ENCODE measurements at places on chromosomes 12 and 14.
A peak's percentile ranks its signal among the peaks of the same experiment; 100 is the strongest.

GRCh38 chr14:61565181-61565580 is 130.1 kb upstream of the HIF1A start:
- DNase-seq = no peak

GRCh38 chr12:104720339-104721038 is 237.6 kb downstream of the SLC41A2 start:
- no peak for DNase-seq

GRCh38 chr14:98077176-98077575 is 1194.8 kb downstream of the BCL11B start:
- peak; percentile 95 for DNase-seq

- DNase-seq = no peak
Observed at GRCh38 chr12:72273499-72273837, 1.3 kb downstream of the TRHDE start.

DNA sequence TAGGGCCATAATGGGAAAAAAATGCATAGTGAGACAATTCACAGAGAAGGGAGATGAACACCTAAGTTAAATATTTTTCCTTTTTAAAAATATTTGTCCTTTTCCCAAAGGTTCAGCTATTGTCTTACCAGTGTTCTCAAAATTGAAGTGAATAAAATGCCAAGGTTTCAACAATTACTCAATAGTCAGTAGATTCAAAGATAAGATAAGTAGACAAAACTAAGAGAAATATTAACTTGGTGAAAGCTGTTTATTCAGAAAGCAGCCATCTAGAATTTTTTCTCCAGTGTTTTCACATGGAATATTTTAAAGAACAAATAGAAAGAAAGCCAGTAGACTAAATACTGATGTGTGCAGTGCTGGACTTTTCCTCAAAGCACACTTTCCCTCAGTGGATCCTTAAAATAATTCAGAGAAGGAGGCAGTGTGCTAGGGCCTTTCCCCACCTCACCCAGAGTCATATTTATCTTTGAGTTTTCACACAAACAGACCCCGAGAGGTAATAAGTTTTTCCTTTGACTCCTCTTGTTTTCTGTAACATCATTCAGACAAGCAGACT is 144.5 kb upstream of the PLEKHG7 start:
- no peak for DNase-seq

DNA sequence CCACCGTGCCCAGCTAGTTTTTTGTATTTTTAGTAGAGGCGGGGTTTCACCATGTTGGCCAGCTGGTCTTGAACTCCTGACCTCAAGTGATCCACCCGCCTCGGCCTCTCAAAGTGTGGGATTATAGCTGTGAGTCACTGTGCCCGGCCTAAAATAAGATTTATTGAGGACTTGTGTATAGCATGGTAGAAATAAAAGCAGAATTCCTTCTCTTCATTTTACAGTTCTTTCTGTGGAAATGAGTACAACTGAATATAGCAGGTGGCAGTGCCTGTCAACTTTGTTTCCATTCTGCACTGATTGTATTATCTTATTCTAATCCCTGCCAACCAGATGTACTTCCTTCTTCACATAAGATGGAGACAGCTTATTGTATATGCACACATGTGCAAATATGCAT is 41.0 kb downstream of the DIP2B start:
- no peak for DNase-seq

DNA sequence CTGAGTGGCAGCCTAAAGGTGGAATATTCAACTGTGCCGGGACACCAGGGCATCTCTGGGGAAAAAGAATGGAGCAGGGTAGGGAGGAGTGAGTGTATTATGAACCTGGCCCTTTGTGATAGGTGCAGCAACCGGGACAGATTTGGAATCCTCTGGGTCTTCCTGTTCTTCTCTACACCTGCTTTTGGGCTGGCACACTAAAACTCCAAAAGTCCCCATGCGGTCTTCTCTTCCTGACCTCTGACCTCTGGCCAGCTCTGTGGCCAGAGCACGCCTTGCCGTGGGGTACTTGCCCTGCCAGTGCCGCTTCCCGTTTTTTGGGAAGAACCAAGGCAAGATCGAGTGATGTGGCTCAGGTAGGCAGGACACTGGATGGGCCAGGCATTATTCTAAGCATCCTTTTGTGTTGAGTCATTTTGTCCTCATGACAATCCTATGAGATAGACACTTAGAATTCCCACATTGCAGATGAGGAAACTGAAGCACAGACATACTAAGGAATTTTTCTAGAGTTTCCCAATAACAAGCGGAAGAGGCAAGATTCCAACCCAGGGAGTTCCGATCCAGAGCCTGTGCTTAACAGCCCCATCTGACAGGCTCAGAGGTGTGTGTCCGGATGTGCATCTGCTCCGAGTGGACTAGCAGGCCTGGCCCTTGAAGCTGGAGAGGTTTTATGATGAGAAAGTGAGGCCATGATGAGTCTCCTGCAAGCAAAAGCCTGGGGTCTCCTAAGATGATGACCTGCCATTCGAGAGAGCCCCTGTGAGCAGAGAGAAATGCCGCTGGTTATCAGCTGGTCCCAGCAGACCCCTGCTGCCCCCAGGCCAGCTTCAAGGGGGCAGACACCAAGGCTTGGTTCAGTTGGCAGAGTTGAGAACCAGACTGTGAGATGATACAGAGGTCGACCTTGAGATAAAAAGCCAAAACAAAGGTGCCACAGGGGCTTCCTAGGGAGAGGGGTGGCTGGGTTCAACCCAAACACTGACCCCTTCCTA is 67.9 kb upstream of the ESRRB start:
- DNase-seq = peak; percentile 7

GRCh38 chr12:110100315-110100970 is 23.7 kb upstream of the IFT81 start:
- DNase-seq = peak; percentile 65

DNA sequence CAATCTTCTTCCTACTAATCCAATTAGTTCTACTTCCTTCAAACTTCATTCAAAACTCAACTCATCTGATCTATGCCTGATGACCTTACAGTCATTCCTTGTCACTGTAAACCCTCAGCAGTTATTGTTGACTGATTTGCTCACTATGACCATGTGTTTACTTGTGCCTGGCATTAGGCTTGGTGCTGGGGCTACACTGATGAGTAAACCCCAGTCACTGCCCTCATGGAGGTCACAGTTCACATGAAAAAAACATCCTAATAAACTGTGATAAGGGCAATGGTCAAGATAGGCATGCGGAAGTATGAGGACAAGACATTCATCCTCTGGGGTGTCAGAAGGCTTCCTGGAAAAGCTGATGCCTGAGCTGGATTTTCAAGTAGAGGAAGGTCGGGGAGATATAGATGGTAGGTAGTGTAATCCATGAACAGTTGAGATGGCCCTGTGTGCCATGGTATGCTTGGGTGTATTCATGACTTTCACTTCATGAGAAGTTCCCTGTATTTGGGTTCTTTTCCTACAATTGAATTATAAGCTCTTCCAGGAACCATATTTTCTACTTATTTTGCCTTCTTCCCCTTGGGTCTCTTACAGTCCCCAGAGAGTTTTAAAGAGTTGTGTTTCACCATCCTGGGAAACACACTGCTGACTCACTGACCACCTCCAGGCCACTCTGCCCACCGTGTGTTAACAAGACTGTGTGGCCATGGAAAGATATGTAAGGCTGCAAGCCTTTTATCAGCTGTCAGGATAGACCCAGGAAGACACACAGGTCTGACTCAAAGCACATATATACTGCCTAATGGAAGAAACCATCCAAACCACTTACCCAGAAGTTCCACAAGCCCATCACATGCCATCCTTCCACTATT is 38.7 kb upstream of the DUSP6 start:
- peak; percentile 71 for DNase-seq

GRCh38 chr14:38217553-38217952 is 9.8 kb downstream of the SSTR1 start:
- DNase-seq = no peak

DNA sequence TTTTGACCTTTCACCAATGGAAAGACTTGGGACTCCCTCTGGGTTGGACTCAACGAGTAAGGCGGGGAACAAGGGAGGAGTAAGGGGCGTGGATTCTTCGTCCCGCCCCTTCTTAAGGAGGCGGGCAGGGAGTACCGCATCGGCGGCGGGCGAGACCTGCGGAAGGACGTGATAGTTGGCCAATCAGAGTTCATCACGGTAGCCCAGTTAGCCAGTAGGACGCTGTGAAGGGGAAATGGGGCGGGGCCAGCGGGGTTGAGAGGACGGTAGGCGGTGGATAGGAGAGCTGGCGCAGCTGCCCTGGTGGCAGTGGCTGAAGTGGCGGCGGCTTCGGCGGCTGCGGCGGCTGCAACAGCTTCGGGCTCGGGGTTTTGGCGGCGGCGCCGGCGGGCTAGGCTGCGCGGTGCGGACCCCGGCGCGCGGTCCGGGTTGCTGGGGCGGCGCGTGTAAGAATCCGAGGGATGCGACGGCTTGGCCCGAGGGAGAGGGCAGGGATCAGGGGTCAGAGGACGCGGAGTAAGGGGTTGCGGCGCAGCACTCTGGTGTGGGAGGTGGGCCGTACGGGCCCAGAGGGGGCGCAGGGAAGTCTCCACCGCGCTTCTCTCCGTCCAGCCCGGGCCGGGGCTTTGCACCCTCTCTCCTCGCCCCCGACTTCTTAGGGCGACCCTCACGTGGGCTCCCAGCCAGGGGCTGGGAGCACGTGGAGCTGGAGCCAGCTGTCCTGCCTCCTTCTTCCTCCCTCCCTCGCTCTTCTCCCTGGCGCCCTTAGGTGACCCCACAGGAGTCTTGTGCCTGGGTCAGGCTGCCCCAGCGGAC is at the start of gene TPCN1:
TSS of gene TPCN1 (plus strand) at position 284 of the 816 bp plus-strand sequence. CDS start 5,389 bp downstream, outside the sequence.
- peak; percentile 100 for DNase-seq

- DNase-seq = no peak
Observed at GRCh38 chr12:45502481-45503128, 226.9 kb upstream of the ARID2 start.

- DNase-seq = no peak
Observed at GRCh38 chr12:121957861-121958515, 39.6 kb downstream of the CFAP251 start.

DNA sequence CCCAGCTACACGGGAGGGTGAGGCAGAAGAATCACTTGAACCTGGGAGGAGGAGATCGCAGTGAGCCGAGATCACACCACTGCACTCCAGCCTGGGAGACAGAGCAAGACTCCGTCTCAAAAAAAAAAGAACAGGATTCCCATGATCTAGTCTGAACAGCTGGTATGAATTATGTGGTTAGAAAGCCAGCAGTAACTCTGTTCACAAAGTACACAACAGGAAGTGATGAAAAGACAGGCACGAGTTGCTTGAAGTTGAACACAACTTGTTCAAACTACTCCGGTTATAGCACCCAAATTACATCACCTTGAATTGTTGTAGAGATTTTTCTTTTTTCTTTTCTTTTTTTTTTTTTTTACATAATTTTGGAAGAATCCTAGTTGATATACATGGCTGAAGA is 238.8 kb upstream of the RGS6 start:
- DNase-seq = peak; percentile 38

DNA sequence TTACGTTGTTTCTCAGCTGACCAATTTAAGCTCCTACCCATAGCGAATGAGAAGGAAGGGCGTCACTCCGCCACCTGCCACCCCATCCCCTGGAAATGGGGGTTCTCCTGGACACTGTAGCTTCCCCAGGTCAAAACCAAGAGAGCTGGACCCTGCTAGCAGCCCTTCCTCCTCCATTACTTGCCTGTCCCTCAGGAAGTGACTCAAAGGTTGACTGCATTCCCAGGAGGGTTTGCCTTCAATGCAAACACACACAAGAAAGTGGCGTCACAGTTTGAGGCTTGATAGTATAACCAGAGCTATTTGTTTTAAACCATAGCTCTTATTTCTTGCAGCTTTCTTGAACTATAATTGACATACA is 79.1 kb downstream of the KCNK13 start:
- peak; percentile 62 for DNase-seq

DNA sequence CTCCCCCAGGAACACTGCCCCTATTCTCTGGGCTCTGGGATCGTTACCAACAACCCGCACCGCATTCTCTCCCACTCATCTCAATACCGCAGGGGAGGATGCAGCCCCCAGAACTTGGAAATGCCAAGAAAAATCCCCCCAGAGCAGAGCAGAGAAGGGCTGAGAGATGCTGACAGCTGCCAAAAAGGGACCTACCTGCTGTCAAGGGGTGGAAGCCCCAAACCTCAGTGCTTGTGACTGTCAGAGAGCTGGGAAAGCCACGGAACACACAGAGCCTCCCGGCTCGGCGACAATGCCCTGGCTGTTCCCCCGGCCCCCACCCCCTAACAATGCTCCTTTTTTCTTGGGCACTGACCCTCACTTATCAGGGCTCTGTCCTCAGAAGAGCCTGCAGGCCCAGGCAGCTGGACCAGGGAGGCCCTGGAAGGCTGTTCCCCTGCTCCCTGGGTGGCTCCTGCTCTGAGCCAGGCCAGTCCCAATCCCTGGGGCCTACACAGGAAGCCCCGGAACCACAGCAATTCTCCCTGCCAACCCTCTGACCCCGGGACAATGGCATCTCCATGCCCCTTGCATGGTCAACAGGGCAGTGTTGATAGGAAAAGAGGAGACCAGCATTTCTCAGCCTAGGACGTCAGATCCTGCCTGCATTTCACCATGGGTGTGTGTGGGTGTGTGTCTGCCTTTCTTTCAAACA is 78.9 kb downstream of the ITPK1 start:
- no peak for DNase-seq

GRCh38 chr14:72678356-72678755 is 215.5 kb downstream of the DPF3 start:
- no peak for DNase-seq

DNA sequence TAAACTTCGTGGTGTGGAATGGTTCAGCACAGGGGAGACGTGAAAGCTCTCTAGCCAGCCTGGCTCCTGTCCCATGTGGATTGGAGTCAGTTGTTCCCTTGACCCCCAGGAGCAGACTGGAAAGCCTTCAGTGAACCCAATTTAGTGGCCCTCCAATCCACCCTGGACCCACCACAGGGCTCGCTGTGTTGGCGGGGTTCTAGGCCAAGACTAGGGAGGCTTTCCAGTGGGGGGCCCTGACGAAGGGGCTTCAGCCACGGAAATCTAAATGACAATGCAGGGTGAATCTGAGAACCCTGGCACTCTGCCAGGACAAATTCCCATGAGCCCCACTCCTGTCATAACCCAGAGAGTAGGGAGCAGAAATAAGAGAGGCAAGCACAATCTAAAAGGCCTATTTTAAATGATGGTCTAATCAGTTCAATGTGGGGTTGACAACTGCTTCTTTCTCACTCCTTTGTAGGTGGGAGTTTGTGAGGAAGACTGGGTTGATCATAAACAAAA is 110.8 kb downstream of the SLC35F4 start:
- DNase-seq = no peak

DNA sequence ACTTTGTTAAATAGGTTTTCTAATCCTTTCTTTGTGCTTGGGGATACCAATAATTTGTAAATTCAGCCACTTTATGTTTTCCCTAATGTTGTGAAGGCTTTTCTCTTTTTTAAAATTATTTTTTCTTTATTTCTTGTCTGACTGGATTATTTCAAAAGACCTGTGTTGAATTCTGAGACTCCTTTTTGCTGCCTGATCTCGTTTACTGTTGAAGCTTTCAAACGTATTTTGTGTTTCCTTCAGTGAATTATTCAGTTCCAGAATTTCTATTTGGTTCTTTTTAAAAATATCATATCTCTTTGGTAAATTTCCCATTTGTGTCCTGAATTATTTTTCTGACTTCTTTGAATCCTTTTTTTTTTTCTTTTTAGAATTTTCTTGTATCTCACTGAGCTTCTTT is 241.6 kb downstream of the LRIG3 start:
- DNase-seq = no peak

Data from bronchial epithelial cell (primary cell).